AG04450 (cell line): ENCODE measurements at places on chromosomes 12 and 14.

DNA sequence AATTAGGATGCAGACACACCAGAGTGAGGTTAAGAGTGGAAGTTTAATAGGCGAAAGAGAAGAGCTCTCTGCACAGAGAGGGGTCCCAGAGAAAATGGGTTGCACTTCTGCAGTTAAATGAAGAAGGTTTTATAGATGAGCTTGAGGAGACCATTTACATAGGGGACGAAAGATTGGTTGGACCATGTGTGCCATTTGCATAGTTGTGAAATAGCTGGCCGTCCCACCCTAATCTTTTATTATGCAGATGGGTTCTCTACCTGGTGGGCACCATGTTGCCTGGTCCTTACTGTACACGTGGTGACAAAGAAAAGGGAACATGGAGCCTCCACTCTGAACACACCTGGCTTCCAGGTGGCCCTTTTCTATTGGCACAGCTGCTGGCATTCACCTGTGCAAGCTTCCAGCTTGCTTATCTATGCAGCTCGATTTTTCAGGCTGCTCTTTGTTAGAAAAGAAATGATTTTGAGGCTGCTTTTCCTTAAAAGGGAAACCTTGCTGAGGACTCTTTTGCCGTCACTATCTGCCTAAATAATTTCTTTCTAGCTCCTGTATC, 67.1 kb upstream of the SRSF5 start:
- DNase-seq = no peak

DNA sequence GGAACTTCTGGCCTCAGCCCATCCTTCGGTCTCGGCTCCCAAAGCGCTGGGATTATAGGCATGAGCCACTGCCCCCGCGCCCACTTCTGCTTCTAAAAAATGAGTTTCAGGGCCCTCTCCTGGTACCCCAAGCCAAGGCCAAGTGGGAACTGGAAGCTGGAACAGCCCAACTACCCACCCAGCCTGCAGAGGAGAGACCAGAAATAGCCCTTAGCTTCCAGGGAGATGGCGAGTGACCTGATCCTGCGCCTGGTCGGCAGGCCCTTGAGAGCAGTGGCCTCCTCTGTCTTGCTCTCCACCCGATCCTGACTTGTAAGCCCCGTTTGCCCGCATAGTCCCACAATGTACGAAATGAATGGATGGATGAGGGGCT, 31.2 kb upstream of the PLEKHG6 start:
- DNase-seq = no peak

- no peak for DNase-seq
Observed at GRCh38 chr14:76305268-76305826, 70.6 kb upstream of the ESRRB start.

DNA sequence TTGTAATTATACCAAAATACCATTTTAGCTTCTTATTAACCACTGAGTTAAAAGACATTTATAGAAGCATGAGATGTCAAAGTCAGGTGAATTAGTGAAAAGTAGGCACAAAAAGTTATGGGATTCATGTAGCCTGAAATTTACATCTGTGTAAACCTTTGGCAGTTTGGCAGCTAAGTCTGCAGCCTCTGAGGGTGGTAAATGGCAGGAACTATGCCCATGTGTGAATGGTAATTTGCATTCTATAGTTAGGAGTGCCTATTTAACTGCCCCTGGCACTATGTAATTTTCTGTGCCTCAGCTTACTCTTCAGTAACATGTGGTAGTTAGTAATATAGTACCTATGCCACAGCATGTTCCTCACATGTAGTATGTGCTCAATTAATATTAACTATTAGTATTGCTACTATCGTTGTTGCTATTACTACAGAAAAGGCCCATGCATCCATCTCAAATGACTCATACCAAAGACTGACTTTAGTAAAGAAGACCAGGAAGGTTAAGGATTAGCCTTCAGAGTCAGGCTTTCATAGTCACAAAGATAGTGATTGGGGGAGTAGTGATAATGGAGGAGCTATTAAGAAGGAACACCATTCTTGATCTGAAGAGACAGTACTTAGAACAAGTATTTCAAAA, 258.7 kb upstream of the BTG1 start:
- DNase-seq = no peak

- DNase-seq = no peak
Observed at GRCh38 chr12:28776913-28777422, 372.1 kb upstream of the FAR2 start.

- DNase-seq = no peak
Observed at GRCh38 chr14:59463787-59464485, 1.2 kb downstream of the GPR135 start.

DNA sequence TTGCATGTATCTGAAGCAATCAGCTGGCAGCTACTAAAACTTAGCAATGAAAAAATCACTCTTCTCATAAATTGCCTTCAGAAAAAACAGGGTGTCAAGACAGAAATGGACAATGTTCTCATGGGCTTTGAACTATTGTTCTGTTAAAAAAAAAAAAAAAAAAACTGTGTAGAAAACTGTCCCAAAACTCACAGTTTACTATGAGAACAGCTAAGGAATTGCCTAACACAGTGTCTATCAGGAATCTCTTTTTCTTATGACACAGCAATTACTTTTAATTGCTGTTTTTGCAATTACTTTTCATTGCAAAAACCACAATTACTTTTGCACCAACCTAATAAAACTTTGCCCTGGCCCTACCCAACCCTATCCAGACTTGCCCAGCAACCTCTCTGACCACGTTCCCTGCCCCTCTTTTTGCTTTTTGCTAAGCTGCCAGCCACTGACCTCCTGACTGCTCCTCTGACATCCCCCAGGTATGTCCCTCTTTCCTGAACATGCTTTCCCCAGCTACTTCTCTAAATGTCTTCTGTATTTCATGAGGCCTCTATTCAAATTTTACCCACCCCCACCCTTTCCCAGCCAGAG, 68.0 kb upstream of the SLCO1C1 start:
- DNase-seq = no peak

GRCh38 chr12:87756111-87756510, 273.1 kb downstream of the C12orf50 start:
- peak; percentile 97 for DNase-seq

- no peak for DNase-seq
Observed at GRCh38 chr14:100586403-100587085, 673 bp downstream of the BEGAIN start.

GRCh38 chr14:76953311-76953945, 75.1 kb downstream of the IRF2BPL start:
- no peak for DNase-seq

DNA sequence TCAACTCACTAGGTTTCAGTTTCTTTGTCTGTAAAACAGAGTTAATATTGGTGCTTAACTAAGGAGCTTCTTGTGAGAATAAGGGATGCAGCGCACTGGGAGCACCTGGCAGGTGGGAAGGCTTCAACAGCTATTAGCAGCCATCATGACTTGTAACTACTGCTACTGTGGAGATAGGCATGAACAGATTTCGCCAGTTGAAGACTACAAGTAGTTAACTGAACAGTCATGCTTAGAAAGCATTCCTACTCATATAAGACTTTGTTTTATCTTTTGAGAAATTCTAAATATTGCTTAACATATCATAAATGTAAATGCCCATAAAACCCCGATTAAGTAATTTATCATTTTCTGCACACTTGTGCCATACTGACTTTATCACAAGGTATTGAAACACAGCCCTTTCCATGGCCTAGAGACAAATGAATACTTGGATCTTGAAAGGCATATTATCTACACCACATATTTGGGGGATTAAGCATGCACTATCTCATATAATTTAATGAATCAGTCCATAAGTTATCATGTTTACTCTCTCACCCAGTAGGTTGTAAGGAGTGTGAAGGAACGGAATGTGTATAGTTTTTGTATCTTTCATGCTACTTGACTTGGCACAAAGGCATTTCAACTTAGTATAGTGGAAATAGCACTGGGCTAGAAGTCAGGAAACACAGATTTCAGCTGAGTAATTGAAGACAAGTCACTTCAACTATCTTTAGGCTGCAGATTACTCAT, 16.1 kb downstream of the NTN4 start:
- DNase-seq = no peak
